ENCODE measurements at places on chromosomes 5 and 9.

DNA sequence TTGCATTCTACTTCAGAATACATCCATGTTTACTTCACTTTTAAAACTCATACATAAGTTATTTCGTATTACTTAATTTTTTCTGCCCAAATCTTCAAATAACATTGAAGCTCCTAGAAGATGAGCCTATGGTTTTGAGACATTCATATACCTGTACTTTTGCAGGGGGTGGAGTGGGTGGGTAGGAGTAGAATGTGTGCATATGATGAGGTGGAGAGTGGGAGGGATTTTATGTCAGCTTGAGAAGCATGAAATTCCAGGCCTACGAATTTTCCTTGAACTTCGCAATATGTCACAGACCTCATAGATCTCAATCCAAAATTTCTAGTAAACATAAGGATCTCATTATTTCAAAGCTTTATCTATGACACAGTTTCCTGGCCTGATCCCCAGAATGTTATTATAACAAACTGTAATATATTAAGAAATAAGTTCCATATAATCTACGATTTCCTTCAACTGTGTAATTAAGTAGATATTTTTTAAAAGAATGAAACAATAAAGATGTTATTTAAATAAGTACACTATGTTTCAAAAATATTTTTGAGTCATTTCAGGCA, 19.7 kb upstream of the MOB3B start:
- DNase-seq, result no peak

DNA sequence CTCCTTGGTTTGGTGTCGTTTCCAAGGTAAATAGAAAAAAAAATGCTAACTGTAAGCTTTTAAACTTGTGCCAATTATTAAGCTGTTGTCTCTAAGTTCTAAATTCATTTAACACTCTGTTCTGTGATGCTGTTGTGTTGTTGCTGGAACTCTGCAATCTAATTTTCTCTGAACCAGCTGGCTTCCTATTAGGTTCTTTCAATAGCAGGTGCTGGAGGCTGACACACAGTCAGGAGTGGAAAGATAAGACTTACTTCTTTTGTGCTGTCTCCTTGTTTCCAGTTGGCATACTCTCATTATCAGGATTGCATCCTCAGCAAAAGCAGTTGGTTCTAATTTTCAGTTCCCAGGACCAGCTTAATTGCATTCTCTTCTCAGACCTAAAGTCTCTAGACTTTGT, 1252.6 kb upstream of the NUDT12 start:
- no peak for DNase-seq

DNA sequence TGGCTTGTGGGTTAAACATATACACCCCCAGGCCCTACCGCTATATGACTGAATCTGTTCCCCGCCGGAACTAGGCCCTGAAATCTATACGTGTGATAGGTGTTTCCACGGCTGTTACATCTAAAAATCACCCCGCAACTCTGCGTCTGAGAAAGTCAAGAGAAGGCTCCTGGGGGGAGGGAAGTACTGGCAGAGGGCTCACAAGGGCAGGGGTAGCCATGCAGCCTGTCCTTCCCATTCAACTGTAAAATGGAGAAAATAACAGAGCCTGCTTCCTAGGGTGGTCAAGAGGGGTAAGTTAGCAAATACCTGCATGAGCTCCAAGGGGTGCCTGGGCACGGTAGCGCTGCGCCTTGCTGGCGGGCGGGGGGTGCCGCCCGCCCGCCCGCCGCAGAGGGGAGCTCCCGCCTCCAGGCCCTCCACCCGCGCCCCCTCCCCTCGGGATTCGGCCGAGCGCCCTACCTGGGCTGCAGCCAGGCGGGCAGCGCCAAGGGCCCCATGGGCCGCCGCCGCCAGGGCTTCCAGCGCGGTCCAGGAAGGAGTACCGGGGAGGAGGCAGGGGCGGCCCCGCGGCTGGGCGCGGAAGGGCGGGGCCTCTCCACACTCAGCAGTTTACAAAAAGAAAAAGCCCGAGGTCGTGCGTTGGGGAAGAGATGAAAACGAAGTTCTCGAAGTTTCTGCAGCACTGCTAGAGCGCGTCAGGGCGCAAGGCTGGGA, at the start of gene HACD4:
Gene HACD4 (minus strand): TSS at position 550 of the 717 bp plus-strand sequence. CDS start 50 bp downstream, at position 500.
- DNase-seq, result peak; percentile 12

DNA sequence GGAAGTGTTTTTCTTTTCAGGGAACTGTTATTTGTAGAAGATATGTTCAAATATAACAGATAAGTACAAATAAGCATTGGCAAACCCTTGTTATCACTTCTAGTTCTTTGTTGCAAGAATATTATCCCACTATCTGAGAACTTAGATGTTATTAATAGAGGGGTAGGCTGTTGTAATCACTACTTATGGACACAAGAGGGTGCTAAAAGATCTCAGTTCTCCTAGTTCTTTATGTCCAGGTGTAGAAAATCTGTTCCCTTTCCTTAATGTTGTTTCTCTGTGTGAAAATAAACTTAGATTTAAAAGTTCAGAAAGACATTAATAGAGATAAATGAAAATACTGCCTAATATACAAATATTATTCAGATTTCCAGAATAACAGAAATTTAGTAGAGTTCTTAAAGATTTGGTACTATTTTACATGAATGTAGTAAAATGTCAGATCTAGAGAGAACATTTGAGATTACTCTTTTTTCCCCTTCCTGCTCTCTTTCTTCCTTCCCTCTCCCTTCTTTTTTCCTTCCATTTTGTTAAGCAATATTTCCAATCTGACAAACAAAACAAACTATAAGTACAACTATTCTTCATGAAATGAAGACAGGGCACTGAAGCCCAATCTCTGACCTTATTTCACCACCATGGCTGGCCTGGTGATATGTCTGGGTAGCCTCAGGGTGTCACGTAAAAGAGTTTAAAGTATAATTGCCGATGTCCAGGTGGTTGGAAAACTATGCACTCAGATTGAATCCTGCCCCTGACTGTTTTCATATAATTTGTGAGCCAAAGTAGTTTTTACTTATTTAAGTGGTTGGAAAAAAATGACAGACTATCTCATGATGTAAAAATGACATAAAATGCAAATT, 43.6 kb upstream of the C5orf46 start:
- DNase-seq, result no peak

DNA sequence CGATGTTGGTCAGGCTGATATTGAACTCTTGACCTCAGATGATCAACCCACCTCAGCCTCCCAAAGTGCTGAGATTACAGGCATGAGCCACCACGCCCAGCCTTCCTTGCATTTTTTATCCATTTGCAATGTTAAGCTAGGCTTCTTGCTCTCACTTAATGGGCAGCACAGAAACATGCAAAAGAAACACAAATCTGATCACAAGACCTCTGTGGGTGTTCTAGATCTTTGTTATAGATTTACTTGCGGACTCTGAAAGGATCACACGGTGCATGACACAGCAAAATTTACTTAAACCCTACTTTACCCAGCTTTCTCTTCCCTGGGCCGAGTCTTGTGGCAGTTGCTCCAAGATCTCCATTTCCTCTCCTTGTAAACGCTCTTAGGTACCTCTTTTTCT, 71.3 kb downstream of the PSAT1 start:
- DNase-seq, result no peak

DNA sequence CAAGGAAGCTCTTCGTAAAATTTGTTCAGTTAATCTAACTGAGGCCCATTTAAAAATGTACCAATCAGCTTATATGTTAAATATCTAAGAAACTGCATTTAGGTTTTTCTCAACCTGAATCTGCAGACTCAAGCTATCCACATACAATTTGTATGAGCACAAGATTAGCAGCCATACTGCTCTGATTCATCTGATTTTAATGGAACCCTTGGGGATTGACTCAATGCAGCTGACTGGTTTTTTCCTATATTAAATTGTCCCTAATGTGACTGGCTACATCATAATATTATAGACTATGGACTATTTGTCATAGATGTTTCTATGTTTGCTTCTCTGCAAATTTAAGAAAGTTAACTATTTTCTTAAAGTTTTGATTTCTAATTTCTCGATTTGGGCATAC, 451.0 kb upstream of the TUSC1 start:
- no peak for DNase-seq
